ENCODE measurements at places on chromosomes 4 and X.

DNA sequence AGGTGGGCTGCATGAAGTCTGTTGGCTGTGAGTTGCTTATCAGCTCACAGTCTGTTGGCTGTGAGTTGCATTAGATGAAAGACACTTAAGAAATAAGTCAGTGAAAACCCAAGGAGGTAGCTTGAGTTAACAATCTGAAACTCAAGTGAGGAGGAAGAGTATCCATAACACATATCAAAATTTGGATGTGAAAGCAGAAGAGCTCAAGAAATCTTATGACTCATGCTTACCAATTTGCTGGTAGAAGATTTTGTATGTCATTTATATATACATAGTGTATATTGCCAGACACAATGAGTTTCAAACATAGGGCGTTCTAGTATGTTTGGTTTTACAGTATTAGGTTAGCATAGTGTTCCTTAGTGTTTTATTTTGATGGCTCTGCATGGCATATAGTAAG lies 107.4 kb downstream of the DDIT4L start:
- no peak for DNase-seq

GRCh38 chrX:109862433-109862832 lies 129.4 kb upstream of the ACSL4 start:
- no peak for DNase-seq

- peak; percentile 21 for DNase-seq
Observed at GRCh38 chr4:165464376-165464775, 85.6 kb downstream of the CPE start.

GRCh38 chr4:55348466-55348865 lies 2.4 kb downstream of the SRD5A3 start:
- DNase-seq, result no peak

- peak; percentile 31 for DNase-seq
Observed at GRCh38 chr4:2436301-2436700, 17.5 kb downstream of the CFAP99 start.

DNA sequence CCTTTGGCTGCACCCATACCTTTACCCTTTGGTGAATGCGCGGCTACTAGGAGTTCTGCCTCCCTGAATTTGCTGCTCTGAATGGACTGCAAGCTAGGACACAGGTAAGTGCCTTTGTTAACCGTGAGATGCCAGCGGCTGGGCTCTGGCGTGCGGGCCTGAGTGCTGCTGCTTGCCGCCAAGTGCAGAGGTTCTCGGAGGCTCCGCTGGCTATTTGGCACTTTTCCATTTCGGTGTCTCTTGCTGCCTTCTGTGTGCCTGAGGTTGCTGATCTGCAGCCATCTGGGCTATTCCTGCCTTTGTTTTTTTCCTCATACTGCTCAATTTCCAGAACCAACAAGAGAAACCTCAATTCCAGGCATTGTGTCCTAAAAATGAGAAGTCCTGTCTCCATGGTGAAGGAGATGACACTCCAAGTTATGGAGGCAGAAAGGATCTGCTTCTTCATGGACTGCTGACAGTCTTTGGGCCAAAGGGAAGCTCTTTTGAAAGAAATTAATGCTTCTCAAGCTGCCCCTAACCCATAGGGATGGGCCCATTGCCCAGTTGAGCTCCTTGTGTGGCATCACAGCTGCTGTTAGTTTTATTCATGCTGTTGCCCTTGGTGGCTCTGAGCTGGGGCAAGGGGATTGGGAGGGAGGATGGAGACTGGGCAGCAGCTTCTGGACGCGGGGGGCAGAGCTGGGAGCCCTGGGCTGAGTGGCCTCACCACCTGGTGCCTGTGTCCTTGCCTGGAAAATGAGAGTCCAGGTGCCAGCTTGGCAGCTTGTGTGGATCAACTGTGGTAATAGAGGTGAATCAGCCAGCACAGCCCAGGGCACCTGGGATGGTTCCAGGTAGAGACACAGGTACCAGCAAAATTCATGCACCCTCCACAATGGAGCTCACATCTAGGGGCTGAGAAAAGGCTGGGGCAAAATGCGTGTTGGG lies 3.8 kb upstream of the TBC1D14 start:
- no peak for DNase-seq

DNA sequence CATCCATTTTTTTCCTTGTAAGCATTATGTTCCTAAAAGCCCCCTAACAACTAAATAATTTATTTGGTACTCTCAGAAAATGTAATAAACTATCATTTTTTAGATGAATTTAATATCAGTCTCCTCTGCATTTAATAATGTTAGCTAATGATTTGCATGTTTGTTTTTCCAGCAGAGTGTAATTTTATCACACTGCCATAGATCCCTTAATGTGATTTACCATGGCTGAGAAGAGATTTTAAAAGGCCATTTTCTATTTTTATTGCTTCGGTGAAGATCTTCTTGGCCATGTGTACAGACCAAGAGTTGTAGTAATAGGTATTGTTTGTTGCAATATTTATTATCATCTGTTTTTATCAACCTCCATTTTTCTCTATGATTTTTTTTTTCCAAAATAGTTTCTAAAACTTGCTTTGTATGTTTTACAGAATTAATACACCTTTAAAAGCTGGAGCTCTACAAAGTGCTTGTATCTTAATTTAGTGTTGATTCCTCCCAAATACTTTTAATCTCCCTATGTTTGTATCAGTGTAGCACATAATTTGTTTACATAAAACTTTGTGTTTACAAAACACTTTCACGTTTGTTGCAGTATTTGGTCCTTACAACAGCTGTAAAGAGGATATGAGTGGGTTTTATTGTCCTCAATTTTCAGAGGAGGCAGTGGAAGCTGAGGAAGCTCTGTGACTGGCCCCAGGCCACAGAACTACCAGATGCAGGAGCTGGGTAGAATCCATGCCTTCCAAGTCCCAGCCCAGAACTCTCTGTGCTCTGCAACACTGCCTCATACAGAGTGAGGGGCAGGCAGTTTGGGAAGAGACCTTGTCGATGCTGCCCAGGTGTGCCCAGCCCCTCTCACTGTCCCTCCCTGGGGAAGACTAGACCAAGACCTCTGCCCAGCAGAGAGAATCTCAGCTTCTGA lies 58.1 kb downstream of the FAM114A1 start:
- DNase-seq, result no peak
